ENCODE measurements at places on chromosomes 13 and 19.

- no peak for DNase-seq
Measured at GRCh38 chr19:16825312-16826052, 3.7 kb upstream of the SIN3B start.

GRCh38 chr13:23979361-23980159 lies 82.3 kb upstream of the C1QTNF9B start:
- DNase-seq, result peak; percentile 55

DNA sequence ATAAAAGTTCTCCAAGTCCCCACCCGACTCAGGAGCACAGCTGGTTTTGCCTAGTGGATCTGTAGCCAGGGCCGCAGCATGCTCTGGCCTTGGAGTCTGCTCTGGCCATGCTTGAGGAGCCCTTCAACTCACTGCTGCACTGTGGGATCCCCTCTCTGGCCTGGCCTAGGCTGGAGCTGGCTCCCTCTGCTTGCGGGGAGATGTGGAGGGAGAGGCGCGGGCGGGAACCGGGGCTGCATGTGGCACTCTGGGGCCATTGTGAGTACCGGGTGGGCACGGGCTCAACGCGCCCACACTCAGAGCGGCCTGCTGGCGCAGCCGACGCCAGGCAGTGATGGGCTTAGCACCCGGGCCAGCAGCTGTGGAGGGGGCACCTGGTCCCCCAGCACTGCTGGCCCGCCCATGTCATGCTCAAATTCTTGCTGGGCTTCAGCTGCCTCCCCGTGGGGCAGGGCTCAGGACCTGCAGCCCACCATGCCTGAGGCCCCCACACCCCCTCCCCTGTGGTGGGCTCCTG lies 57.0 kb upstream of the ATP12A start:
- no peak for DNase-seq

- no peak for DNase-seq
Measured at GRCh38 chr13:91174886-91175501, 172.5 kb upstream of the MIR17HG start.

GRCh38 chr13:73428137-73428536 lies 369.3 kb downstream of the KLF5 start:
- DNase-seq, result no peak

DNA sequence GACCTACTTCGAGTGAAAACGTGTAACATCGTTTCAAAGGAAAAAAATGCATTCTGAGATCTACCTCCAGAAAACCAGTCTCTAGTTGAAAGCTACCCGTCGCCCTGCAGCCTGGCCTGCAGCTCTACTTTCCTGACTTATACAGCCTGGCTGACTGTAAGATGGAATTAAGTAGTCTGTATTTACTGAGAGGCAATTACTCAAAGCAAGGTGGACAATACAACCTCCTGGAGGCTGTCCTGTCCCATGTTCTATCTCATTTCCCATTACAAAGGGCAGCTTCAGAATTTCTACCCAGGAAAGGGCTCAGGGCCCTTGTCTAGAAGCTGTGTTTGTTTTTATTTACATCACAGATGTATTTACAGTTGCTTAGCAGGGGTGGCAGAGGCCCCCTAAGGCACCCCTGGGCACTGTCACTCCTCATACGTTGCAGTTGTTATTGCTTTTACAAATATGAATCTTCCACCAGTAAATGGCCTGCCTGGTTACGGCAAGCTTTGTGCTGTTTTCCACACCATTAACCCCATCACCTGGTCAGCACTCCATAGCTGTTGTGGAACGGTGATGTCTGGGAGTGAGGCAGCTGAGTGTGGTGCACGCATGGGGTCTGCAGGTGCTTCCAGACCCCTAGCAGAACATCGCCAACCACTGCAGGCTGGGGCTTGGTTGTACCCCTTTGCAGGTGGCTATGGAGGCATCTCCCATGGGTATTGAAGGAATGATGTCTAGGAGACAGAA lies 46.3 kb upstream of the MTIF3 start:
- no peak for DNase-seq

GRCh38 chr13:86882835-86883234 lies 788.3 kb upstream of the SLITRK5 start:
- DNase-seq, result no peak

GRCh38 chr19:39867133-39867532 lies 21.0 kb upstream of the FBL start:
- no peak for DNase-seq

- DNase-seq, result no peak
Measured at GRCh38 chr19:54682306-54682856, 19.6 kb downstream of the LILRB4 start.

DNA sequence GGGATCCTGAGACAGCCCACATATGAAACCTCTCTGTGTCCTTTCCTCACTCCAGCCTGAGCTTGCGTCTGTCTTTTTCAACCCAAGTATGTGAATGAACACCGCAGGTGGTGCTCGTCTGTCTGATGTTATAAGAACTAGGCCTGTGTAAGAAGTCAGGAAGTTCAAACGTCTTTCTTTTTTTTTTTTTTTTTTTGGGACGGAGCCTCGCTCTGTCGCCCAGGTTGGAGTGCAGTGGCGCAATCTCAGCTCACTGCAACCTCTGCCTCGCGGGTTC lies 92.3 kb downstream of the ANKRD10 start:
- no peak for DNase-seq

DNA sequence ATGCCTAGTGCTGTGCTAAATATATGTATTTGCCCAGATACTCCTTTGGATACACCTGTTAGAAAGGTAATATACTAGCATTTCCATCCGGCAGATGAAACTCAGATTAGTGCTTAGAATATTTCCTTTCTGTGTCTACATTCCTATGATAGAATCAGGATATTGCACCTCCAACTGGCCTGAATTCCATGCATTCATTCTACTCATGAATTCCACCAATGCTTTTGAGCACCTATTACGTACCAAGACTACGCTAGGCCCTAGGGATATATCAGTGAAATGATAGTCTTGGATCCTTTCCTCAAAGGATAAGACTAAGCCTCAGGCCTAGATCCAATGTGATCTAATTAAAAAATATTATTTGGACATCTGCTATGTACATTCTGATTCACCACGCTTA lies 223.8 kb upstream of the SERP2 start:
- no peak for DNase-seq

DNA sequence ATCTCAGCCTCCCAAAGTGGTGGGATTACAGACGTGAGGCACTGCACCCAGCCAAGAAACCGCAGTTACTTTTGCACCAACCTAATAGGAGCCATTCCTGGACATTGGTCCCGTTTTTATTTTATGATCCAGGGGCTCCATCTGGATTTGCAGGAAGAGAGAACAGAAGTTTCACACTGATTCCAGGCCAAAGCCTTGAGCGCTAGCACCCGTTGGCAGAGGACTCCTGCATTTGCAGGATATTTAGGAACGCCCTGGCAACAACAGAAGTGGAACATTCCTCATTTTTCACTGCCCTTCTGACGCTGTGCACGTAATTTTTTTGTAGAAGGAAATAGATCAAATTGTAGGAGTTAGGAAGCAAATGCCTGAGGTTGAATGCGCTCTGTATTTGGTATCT lies 11.7 kb upstream of the SULT2A1 start:
- no peak for DNase-seq

- DNase-seq, result no peak
Measured at GRCh38 chr19:50475736-50476223, 527 bp upstream of the EMC10 start.

- no peak for DNase-seq
Measured at GRCh38 chr13:48994706-48995105, 19.0 kb downstream of the FNDC3A start.

DNA sequence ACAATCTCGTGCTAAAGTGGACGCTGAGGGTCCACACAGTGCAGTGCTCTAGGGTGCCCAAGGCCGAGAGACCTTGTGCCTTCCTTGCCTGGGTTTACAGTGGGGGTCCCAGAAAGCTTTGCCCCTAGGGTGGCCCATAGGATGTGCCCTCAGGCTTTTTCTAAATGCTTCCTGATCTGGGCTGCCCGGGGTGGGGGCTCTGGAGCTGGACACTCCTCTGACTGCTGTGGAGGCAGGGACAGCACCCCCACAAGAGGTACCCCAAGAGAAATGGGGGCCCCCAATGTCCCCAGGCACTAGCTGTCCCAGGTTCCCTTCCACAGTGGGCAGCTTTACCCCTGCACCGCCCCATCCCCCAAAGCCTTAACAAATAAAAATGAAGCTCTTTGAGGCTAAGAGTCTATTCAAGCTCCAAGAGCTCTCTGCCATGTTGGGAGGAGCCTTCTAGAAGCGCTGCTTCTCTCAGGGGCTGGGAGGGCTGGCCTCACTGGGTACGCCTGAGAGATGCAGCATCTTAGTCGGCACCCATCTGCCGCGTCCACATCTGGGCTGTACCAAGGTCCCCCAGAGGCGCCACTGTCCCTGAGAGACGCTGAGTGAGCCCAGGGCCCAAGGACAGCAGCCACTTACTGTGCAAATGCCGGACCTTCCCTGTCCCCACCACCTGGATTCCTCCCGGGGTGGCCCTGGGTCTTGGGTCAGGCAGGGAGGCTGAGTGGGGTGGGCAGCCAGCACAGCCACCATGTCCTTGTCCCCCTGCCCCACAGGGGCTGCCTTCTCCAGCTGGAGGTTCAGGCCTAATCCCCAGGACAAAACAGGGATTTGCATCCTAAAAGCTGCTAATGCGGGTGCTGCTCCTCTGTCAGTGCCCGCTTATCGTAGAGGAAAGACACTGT lies 27.4 kb downstream of the CEBPA start:
- DNase-seq, result no peak

DNA sequence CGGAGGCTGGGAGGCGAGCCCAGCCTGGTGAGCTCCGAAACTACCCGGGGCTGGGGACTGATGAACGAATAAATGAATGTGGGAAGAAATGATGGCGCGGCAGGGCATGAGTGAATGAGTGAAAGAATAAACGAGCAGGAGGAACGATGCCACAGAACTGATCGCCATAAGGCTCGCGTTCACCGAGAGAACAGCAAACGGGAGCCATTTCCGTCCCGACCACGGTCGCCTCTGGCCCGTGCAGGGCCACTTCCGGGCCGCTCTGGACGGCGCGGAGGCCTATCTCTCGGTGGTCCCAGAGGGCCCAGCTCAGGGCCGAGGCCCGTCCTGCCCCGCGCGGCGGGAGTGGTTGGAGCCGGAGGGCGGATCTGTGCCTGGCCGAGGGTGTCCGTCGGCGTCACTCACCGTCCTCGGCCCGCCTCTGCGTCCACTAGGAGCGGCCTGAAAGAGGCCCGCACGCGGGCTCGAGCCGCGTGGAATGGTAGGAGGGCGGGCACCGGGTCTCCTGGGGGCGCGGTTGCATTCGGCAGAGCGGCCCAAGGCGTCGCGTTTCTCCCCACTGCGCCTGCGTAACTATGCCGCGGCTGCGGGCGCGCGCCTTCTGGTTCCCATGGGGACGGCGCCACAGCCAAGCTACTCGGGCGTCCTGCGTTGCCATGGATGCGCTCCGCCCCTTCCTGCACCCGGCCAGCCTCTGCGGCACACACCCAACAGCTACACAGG lies at the start of gene ZNF497:
TSS of gene ZNF497 (minus strand) at position 480 of the 723 bp plus-strand sequence. CDS start 5,116 bp downstream, outside the sequence.
- peak; percentile 100 for DNase-seq

- DNase-seq, result no peak
Measured at GRCh38 chr19:40177286-40178070, 13.7 kb upstream of the MAP3K10 start.

GRCh38 chr19:970695-971094 lies 13.4 kb upstream of the WDR18 start:
- no peak for DNase-seq

GRCh38 chr13:100394005-100394695 lies 194.4 kb downstream of the GGACT start:
- no peak for DNase-seq

DNA sequence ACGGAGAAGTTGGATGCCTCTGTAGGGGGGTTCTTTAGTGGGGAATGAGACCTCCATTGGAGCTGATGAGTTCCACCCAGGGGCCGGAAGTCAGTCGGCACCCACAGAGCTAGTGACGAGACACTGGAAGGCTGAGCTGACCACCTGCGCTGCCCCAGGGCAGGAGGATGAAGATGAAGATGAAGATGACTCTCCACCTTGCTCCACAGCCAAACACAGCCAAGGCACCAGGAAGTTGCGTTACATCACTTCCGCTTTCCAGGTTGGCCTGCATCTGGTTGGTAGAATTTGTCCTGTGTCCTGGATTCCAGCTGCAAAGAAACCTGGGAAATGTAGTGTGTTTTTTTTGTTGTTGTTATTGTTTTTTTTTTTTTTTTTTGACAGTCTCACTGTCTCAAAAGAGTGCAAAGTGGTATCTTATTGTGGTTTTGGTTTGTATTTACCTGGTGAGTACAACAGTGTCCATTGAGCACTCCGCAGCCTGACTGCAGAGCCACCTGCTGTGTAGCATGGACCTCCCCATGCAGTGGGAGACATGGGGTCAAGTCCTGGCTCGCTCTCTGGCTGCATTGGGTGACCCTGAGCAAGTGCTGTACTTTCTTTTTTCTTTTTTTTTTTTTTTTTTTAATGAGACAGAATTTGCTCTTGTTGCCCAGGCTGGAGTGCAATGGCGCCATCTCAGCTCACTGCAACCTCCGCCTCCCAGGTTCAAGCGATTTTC lies 1.9 kb downstream of the TBC1D17 start:
- DNase-seq, result no peak

DNA sequence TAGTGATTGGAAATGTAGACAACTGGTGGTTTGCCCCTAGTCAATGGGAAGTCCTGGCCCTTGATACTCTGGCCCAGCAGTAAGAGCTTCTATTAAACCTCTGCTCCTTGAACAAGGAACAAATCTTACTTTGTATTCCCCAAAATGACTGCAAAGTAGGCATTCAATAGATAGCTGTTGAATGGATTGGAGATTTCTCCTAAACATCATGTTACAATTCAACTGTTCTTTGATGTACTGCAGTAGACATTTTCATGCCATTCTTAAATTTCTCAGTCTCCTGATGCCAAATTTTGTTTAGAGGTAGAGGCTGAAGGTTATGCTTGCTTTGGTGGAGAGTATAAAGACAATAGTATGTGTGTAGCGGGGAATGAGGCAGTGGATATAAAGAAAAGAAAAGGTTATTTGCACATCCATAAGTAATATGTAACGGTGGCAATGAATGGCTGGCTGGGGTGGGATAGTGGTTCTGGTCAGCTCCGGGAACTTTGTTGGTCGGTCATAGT lies 12.8 kb downstream of the MIR17HG start:
- no peak for DNase-seq

DNA sequence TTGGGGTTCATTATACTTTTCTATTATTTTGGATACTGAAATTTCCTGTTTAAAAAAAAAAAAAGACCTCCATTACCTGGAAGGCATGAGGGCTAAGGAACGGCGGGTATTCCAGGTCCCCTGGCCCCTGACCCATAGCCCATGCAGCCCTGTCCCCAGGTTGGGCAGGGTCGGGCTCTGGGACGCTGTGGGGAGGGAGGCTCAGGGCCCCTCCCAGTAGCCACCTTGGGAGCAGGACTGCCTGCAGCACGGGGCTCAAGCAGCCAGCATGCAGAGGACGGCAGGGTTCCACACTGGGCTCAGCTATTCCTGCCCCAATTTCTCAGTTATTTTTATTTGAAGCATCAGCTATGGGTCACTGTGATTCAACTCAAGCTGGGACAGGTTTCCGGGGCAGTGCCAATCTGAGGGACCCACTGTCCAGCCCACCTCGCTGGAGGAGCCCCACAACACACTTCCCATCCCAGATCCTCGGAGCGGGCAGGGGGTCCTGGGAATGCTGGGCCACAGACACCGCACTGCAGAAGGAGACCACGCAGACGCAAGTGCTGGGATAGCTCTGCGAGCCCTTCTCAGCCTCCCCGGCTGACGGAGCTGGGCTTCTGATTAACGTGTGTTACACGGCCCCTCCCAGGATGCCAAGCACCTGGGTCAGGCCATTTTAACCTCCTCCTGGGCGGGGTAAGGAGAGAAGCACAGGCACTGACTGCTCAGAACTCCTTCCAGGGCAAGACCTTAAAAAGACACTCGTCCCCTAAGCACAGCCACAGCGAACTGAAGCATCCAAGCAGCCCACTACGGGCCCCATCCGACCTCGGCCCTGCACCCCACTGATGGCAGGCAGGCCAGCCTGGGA lies 60.1 kb downstream of the PEPD start:
- DNase-seq, result no peak

- DNase-seq, result no peak
Measured at GRCh38 chr13:109768176-109768575, 18.2 kb downstream of the IRS2 start.

Data from GM12891 (cell line).